ENCODE measurements at places on chromosomes 16 and 17.

GRCh38 chr16:73124665-73125375 lies 76.9 kb upstream of the ZFHX3 start:
- DNase-seq, result no peak

DNA sequence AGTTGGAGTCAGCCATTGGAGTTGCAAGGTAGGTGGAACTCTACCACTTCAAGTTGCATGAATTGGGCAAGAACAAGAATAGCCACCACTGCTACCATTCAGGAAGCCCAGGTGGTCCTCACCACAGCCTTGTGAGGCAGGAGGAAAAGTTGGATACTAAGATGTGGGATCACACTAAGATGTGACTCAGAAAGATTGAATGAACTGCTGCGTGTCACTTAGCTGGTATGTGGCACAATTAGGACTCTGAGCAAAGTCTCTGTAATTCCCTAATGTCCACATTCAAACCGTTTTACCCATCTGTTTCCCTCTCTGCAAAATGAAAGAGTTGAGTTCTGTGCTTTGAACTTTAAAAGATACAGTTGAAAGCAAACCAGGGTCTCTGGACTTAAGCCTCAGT lies 44.7 kb upstream of the HS3ST3A1 start:
- no peak for DNase-seq

DNA sequence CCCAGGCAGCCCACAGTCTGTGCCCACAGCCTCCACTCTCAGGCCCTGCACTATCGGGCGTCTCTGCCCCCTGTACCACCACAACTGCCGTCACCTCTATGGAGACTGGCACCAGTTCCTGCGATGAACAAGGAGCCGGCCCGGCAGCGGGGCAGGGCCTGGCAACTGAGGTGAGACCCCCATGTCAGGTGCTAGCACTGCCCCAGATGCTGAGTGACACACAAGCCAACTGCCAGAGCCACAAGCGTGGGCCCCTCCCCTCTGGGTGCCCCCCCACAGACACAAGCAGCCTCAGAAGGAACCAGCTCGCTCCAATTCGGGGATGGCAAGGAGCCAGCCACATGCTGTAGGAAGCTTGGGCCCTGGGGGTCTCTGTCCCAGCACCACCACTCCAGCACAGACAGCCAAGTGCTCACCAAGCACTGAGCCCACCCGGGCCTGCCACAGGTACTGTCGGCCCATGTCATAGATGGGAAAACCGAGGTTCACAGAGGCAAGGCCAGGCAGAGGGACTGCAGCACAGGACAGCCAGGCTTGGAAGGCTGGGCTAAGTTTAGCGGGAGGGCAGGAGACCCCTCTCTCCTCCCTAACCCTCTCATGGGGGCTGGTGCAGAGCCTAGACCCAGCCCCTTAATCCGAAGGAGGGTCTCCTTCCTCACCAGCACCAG lies 1.5 kb upstream of the PVALEF start:
- no peak for DNase-seq

- DNase-seq, result no peak
These were observed 85.9 kb downstream of the SNX29 start for GRCh38 chr16:12062343-12063003.

DNA sequence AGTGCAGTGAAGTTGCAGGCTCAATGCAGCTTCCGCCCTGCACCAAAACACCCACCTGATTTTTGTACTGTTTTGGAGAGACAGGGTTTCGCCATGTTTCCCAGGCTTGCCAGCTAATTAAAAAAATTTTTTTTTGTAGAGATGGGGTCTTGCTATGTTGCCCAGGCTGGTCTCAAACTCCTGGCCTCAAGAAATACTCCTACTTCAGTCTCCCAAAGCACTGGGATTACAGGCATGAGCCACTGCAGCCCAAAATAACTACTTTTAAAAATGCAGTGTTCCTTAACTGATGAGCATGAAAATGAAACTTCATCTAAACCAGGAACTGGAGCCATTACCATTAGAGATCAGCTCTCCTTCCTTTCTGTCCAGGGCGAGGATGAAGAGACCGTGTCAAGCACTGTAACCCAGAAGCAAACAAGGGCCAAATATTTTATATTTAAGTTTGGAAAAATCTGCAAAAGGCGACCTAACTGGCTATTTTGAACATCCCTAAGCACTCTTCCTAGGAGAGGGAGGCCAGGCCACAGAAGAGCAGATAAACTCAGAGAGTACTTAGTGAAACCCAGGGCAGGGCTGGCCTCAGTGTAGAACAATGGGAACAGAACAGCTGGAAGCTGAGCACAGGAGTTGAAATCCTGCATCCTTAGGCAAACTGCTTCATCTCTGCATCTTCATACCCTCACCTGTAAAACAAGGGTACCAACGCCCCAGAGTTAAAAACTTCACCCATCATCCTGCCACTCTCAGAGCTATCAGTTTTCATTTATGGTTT lies 24.0 kb downstream of the CREBBP start:
- DNase-seq, result no peak

DNA sequence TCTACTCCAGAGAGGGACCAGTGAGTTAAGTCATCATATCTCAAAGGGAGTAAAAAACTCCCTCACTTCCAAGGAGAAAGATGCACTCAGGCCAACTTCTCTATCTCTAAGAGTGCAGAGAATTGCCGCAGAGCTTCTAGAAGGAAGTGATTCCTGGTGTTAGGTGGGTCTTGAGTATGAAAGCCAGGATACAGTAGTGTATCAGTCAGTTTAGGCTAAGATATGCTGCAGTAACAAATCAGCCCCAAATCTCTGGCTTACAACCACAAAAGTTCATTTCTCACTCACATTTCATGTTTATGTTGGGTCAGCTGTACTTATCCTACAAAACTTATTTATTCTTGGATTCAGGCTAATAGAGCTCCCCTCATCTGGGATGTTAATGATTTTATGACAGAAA lies 106.3 kb downstream of the HS3ST4 start:
- no peak for DNase-seq

DNA sequence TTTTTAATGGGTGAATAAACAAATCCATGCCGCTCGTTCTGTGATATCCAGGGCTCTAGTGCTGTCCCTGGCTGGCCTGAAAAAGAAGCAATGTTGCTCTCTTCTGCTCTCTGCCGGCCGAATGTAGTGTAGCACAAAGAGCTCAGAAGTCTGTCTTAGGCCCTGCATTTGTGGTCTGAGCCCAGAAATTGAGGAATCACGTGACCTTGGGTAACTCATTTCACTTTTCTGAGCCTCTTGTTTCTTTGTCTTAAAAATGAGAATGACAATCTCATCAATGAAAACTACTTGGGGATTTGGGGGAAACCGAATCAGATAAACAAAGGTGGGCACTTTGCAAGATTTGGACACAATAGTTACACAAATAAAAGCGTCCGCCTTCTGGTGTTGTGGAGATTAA lies 381.6 kb upstream of the ASIC2 start:
- peak; percentile 38 for DNase-seq

DNA sequence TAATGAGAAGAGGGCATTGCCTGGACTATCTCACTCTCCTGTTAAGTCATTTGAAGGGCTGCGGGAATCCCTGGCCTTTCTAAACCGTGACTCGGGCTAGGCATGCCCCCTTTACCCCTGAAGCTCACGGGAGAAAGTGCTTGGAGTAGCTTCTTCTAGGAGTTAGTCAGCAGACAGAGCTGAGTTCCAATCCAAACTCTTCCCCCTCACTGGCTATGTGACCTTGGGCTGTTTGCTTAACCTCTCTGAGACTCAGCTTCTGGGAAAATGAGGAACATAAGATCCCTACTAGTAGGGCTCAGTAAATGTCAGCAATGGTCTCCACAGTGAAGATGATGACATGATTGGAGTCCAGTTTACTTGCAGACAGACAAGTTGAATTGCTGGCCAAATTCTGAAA lies 5.7 kb upstream of the B9D1 start:
- no peak for DNase-seq

DNA sequence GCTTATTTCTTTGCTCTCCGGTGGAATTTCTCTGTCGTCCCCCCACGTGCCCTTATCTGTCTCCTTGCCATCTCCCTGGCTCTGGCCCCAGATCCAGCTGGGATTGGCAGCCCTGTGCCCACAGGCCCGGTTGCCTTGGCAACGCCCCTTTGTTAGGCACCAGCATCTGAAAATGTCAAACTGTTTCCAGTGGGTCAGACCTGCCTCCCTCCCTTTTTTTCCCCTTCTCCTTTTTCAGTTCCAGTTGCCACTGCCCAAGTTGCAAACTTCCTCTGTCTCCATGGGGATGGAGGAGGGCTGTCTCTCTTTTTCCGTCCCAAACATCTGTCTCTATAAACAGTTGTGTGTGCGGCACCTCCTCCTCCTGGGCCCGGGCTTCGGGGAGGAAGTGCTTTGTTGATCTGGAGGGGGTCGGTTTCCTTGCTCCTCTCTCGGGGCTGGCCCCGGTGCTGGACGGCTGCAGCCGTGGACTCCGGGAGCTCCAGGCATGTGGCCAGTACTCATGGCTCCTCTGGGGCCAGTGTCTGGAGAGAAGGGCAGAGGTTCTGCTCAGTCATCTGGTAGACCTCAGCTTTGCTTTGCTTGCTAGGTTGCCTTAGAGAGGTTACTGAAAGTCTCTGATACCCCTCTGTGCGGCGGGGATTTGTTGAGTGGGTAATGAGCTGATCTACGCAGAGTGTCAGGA lies 35.3 kb downstream of the SOCS3 start:
- DNase-seq, result no peak

DNA sequence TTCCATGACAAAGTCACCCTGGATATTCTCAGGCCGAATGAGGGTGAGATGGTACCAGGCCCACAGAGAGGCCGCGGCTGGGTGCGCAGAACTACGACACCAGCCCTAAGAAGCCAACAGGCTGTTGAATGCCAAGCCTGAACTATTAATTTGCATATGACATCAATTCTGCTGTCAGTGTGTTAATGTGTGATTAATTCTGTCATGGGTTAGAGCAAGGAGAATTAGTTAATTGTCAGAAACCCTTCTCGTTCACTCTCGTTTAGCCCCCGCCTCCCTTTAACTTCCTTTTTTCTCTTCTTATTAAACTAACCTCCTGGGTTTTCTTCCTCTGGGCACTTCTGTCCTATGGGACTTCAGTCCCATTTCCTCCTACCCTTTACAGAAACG lies 123.4 kb downstream of the ZFHX3 start:
- DNase-seq, result no peak

DNA sequence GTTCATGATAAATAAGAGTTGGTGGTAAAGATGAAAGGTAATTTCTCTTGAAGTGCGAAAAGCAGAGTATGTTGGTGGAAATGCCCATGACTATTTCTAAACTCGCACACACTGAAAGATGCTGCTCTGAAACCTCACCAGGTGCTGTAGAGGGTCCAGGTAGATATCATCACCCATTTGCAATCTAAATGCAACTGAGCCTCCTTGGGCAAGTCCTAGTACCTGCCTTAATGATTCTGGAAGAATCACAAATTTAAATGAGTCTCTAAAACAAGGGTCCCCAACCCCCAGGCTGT lies 5.9 kb upstream of the MMD start:
- DNase-seq, result no peak

DNA sequence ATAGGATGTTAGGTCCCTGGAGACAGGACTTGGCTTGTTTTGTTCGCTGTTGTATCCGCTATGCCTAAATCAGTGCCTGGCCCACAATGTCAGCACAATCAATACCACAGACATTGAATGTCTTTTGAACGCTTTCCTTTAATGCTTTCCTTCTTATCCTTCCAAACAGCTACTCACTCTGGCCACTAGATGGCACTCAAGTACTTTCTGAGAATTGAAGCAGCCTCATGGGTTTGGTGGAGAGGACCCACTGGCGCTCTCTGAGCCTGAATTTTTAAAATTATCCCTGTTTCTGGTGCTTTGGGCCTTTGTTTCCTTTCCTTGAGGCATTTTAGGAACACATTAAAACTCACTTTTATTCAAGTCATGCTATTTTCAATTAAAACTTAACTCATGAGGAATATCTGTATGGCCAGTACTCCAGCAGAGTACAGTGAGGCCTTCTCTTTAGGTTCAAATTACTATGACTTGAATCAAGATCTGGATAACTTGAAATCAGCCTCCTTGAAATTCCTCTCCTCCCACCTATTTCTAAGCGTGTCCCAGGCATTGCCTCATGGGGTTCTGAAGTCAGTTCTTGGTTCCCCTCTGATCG lies 3.2 kb upstream of the NLRP1 start:
- DNase-seq, result peak; percentile 18

DNA sequence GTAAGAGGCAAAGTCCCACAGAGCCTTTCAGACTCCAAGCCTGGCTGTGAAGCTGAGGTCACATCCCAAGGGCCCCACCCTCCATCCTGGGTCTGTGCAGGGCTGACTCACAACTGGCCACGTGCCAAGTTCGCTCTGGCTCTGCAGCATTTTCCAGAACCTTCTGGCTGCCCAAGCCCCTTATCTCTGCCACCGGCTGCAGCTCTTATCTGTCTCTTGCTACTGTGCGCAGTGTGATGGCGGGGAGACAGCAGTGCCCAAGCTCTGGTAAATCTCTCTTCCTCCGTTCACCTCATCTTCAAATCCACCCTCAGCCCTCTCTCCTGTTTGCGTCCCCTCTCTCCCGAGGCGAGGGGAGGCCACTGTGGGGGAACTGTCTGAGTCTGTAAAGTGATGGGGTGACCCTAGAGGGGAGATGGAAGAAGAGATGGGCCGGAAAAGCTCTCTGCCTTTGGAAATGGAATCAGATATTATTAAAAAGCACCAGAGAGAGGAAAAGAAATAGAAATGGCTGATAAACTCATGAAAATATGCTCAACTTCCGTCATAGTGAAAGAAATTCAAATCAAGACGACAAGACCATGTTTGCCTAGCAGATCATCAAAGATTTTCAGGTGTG lies 162.7 kb upstream of the CDC42EP4 start:
- DNase-seq, result no peak

DNA sequence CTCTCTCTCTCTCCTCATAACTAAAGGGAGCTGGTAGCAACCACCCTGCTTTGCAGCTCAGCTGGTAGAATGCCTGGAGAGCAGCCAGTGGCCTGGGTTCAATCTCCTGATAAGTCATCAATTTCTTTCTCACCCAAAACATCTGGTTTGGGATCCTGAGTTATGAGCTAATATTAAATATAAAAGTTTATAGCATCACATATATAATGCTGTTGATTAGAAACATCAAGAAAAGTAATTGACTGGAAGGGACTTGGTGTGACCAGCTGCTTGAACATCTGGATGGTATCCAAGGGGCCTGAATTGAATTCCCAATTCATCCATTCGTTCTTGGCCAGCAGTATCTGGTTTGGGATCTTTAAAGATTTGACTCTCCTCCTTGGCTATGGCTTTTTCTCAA lies 12.2 kb upstream of the ELAC2 start:
- DNase-seq, result no peak

- no peak for DNase-seq
These were observed 26.5 kb downstream of the DUSP14 start for GRCh38 chr17:37516127-37516571.
